ENCODE measurements at places on chromosomes 11 and 22.

GRCh38 chr11:126578426-126578825 lies 222.9 kb downstream of the ST3GAL4 start:
- no peak for DNase-seq

- DNase-seq: no peak
Measured at GRCh38 chr22:39992088-39992826, 2.5 kb upstream of the FAM83F start.

GRCh38 chr11:57763568-57763967 lies 2.0 kb downstream of the CTNND1 start:
- no peak for DNase-seq

DNA sequence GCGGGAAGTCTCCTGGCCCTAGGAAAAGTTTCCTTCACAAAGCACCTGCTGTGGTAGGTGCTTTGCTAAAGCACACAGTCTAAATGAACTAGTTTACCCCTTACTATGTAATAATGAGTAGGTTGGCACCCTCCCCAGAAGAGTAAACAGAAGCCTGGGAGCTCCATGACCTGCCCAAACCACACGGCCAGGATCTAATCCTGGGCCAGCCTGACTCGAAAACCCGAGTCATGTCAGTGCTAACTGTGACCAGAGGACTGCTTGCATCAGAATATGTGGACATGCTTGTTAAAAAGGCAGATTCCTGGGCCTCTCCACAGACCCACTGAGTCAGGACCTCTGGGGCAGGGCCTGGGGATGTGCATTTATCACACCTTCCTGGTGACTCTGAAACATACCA lies 67.7 kb downstream of the PANX1 start:
- no peak for DNase-seq

- DNase-seq: no peak
Measured at GRCh38 chr22:35587447-35587870, 29.7 kb downstream of the MB start.

DNA sequence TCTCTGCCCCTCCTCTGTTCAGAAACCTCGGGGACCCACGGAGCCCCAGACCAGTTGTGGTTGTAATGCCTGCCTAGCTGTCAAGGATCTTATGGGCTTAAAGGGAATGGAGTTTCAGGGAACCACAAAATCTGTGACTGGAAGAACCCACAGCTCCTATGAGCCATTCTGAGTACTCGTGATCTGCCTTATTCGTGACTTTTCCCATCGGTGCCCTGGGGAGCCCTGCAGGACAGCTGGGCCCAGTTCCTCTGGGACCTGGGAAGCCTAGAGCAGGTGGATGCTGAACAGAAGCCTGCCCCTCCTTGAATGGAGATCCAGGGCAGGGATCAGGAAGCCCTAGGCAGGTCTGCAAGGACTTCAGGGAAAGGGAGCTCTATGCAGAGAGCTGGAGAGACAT lies 42.1 kb upstream of the TTC12 start:
- DNase-seq: no peak

- DNase-seq: peak; percentile 4
Measured at GRCh38 chr22:48880749-48881148, 946.9 kb downstream of the BRD1 start.

DNA sequence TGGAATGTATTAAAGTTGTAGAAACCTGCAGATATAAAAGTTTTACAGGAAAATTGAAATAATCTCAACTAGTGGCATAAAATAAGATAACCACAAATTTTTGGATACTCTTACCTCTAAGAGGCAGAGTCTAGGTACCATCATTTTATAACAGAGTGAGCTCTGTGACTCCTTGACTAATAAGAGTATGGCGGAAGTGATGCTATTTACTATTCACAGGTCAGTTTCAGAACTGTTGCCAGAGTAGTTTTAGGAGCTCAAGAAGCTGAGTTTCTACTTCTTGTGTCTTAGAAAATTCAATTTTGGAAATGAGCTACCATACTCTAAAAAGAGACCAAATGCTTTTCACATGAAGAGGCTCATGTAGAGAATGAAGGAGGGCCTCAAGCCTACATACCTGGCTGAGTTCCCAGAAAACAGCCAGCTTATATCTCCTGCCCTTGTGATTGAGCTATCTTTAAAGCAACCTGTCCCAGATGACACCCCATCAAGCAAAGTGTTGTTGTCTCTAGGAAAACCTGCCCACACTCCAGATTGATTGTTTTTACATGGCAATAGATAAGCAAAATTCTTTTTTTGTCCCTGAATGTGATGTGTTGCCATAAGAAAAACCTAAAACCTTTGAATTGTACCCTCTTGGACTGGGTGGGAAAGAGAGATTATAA lies 712.8 kb upstream of the CNTN5 start:
- DNase-seq: no peak

- peak; percentile 79 for DNase-seq
Measured at GRCh38 chr11:44927174-44927661, 23.5 kb downstream of the TP53I11 start.

DNA sequence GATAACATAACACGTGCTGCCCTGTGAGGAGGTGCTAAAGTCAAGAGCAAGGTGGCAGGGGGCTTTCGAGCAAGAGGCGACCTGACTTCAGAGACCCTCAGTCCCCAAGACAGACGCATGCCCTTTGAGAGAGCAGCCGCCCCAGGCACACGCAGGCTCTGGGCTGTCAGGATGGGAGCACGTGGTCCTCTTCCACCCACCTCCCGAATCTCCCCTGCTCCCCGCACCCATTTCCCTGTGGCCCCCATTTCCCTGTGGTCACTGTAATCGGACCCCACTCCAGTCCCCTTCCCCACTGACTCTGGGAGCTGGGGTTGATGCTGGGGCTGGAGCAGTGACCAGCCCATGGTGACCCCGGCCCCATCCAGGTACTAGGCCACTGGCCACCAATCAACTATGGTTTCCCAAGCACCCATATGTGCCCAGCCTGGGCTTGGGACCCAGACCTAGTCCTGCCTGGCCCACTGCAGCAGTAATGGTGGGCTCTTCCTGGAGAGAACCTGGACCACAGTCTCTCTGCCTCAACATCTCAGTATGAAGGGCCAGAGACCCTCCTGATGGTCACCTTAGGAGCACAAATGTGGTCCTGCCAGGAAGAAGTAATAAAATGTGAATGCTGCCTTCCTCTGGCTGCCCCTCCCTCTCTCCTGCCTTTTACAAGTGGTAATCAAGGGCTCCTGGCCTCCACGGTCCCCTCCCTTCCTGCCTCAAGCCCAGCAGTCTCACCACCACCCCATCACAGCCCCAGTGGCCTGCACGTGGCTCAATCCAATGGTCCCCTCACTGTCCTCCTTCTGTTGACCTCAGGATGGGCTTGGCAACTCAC lies 39.0 kb downstream of the IGLL5 start:
- no peak for DNase-seq

- DNase-seq: no peak
Measured at GRCh38 chr11:11025087-11025486, 167.2 kb upstream of the ZBED5 start.

DNA sequence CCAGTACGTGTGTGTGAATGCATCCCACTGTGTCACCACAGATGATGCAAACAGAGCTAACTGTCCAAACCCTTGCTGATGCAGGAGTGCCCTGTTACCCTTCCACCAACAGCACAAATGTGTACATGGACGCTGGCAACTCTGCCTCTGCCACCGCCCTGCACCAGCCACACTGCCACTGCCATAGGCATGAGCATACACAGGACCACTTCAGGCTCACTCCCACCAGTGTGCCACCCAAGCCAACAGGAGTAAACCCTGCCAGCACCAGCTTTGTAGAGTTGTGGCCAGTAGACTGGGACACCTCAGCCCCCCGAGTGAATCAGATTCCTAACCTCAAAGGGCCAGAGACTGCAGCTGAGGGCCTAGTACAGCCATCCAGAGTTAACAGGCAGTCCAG lies 34.0 kb downstream of the NOX4 start:
- no peak for DNase-seq

DNA sequence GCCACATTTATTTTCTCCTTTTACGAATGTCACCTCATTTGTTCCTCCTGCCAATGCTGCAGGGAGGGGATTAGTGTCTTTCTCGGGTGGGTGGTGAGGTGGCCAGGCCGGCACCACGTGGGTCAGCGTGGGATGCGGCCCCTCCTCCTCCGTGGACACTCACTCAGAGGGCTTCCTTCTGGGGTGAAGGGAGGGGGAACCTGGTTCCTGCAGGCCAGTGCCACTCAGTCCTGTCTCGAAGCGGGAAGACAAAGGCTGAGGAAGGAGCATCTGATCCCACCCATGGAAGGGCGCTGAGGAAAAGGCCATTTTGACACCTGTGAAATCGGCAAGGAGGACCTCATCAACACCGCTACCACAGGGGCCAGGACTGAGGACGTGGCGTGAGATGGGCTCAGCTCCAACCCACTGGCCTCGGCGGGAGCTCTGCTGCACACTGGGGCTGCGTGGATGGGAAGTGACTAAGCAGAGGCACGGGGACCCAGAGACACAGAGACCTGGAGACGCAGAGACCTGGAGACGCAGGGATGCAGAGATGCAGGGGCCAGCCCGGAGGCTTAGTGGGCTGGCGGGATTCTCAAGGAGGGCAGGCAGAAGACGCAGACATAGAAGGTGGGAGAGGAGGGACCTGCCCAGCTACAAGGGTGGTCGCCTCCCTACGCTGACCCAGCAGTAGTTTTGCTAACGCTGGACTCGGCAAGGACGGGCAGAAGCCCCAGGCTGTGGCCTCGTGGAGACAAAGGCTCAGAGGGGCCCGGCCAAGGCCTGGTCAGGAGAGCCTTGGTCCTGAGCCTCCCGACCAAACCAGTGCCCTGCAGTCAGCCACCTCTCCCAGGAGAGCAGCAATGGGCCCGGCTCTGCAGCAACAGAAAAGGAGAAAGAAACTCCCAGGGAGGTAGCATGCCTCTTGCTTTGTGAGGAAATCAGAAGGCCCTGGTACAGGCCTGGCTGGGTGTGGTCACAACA lies 1071.2 kb downstream of the BRD1 start:
- DNase-seq: no peak

- DNase-seq: no peak
Measured at GRCh38 chr22:39613549-39613921, 43.0 kb downstream of the CACNA1I start.

DNA sequence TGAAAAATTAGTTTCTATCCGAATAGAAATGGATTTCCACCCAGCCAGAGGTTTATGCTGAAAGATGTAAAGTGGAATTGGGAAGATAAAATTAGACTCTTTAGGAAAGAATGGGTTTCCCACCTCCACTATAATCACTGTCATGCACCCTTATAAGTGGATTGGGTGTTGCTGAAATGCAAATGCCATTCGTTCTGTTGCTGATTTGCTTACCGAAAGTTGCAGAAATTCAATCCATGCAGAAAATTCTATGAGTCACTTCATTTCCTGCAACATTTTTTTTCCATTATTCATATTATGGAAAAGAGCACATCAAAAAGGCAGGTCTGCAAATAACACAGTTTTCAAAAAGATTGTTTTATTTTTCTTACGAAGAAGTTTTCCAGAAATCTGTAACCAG lies 65.6 kb downstream of the LDLRAD3 start:
- no peak for DNase-seq

- no peak for DNase-seq
Measured at GRCh38 chr11:6544921-6545850, 48.1 kb downstream of the DNHD1 start.

GRCh38 chr22:24588381-24588756 lies 4.5 kb downstream of the LRRC75B start:
- DNase-seq: peak; percentile 37

- no peak for DNase-seq
Measured at GRCh38 chr22:37471727-37472417, 14.3 kb downstream of the MFNG start.

DNA sequence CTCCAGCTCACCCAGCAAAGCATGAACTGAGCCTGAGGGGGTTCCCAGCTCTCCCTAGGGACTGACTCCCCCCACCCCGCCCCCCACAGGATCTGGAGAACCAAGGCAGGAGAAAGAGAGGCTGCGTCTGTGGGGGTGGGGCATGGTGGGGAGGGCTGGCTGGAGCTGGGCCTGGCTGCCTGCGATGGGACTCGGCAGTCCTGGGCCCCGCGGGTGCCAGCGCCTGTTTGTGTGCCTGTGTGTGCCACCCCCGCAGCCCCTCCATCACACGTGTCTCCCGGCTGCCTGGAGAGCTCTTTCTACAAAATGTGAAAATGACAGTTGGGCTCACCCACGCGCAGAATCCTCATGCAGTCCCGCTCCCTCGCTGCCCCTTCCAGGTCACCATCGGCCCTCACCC lies 46.8 kb downstream of the CACNA1I start:
- peak; percentile 46 for DNase-seq

- DNase-seq: no peak
Measured at GRCh38 chr22:45742866-45743450, 71.3 kb downstream of the ATXN10 start.

DNA sequence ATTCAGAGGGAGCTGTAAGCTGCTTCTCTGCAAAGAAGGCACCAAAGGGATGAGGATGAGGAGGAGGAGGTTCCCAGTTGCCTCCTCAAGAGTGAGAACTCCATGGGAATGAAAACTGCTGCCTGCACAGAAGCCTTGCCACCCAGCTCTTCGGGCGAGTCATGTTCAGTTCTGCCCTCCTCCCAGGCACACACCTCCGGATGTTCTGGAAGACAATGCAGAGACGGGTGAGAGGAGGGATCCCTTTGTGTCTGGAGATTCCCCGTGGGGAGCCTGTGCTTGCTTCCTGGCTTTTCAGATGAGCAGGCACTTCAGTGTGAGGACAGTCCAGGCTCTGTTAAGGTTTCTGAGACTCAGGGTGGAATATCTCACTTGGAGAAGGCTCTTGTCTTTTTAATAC lies 295.6 kb downstream of the DDX10 start:
- peak; percentile 47 for DNase-seq

- no peak for DNase-seq
Measured at GRCh38 chr22:19845054-19845722, 9.5 kb downstream of the GNB1L start.

DNA sequence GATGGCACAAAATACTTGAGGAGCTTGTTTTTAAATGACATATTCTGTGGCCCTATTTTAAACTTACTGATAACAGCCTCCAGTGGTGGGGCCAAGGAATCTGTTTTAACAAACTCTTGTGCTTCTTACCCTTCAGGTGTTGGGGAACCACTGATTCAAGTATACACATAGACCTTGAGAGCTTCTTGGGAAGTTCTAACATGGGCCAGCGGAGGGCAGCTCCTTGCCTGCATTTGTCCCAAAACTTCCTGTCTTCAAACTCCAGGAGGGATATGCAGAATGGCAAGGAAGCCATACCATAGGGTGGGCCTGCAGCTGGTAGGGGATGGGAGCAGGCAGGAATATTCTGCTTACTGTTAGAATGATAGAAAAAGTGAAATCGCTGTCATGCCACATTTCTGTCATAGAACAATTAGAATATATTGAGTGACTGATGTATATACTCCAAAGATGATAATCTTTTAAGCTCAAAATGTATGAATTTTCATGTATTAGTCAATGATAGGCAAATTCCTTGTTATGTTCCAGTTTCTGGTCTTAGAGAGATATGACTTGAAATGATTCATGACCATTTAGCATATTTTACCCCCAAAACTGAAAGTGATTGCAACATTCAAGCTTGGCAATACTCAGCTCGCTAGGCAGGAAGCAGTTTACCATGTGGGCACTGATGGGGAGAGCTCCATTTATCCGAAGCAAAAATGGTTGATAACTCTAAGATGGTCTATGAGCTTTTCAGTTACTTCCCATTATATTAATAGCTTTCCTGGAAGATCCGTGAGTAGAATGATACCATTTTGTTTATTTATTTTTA lies 9.2 kb downstream of the EXT2 start:
- DNase-seq: no peak

All from dorsolateral prefrontal cortex (tissue), 122 donors.